Dermis blood vessel endothelial cell (primary cell): ENCODE measurements at places on chromosomes 6 and 20. TPM values are rescaled to one million over a fixed set of nuclear protein-coding genes. Genes with fewer than 3 reads are reported as not detected.

The PTK6 gene
- under 0.01 and 0.05 TPM in 2 replicates for total RNA-seq

The SIRPG gene
- total RNA-seq = not detected in 2 replicates

The ENPP1 gene
- total RNA-seq = 0.34 and 0.98 TPM in 2 replicates

The SERPINB1 gene
- 32.2 and 57.8 TPM in 2 replicates for total RNA-seq

The PAQR8 gene
- 12.4 and 19.4 TPM in 2 replicates for total RNA-seq

The SLC22A3 gene
- under 0.01 TPM in 1 of 2 replicates, not detected in the other for total RNA-seq

The ADAM33 gene
- 0.09 and 0.17 TPM in 2 replicates for total RNA-seq

The FOXF2 gene
- not detected in 2 replicates for total RNA-seq

The GPSM3 gene
- 3.1 and 8.7 TPM in 2 replicates for total RNA-seq
